ENCODE measurements at places on chromosomes 11 and 22.
A peak's percentile ranks its signal among the peaks of the same experiment; 100 is the strongest.

GRCh38 chr11:134945993-134946392 is 534.0 kb upstream of the B3GAT1 start:
- DNase-seq, result no peak

GRCh38 chr11:47464483-47464882 is 15.5 kb upstream of the RAPSN start:
- DNase-seq, result no peak

DNA sequence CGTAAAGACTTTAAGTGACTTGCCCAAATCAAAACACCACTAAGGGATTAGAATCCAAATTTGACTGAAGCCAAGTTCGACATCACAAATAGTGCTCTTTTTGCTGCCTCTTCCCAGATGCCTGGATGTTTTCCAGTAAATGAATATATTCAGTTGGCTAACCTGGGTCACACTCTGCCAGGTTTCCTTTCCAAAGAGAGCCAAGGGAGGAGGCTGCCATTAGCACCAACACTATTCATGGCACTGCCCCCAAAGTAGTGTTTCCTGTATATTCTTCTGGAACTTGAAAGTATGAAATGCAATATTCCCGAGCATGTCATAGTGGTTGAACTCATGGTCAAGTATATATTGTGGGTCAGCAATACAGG is 219.3 kb upstream of the UBASH3B start:
- no peak for DNase-seq

- DNase-seq, result no peak
These were observed 6.0 kb downstream of the CFL1 start for GRCh38 chr11:65851811-65852507.

DNA sequence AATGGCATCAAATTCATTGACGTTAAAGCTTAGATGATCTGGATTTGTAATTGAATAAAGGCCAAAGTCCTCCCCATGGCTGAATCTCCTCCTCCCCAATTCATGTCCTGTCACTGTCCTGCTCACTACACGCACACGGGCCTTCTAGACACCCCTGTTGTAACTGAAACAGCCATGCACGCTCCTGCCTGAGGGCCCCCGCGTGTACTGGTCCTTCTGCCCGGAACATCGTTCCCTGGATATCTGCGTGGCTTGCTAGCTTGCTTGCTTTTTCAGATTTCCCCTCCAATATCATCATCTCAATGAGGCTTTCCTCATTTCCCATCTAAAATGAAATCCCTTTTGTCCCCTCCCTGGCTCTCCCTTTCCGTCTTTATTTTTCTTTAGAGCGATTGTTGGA is 15.3 kb downstream of the PKNOX2 start:
- DNase-seq, result no peak

GRCh38 chr11:121282386-121282785 is 10.2 kb upstream of the SC5D start:
- no peak for DNase-seq

DNA sequence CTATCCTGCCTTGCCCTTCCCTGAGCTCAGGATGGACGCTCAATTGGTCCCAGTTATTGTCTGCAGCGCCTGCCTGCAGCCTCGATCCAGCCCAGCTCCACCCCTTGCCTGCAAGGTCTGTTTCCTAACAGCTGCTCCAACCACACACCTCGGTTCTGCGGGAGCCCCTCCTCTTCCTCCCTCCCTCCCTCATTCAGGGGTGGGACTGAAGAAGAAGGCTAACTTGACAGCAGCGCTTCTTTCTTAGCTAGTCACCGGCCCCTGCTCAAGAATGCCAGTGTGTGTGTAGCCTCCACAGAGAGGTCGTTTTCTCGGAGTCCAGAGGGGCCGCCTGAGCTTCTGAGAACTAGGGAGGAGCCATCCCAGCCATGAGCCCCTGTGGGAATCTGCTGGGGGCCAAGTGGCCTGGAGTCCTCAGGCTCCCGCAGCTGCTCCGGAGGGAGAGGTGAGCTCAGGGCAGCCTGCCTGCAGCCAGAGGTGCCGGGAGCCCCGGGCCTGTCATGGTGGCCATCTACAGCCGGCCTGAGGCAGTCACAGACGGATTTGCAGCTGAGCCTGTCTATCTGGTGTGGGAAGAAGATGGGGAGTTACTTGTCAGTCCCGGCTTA is 36.1 kb downstream of the LIMK2 start:
- no peak for DNase-seq

DNA sequence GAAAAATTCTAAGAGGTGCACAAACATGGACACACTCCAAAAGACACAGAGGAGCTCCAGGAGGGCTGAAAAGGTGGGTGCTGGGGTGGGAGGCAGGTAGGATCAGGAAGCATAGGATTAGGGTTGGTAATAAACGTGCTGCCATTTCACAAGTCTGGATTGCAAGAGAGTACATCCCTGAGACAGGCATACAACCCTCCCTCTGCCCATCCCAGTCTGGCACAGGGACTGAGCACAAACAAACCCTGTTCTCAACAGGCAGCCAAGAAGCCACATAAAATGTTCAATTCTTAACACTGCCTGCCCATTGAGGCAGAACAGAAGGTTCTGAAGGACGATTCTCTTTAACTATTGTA is 18.5 kb downstream of the SLC35F2 start:
- DNase-seq, result no peak

GRCh38 chr11:128928400-128928799 is 14.3 kb downstream of the TP53AIP1 start:
- no peak for DNase-seq

DNA sequence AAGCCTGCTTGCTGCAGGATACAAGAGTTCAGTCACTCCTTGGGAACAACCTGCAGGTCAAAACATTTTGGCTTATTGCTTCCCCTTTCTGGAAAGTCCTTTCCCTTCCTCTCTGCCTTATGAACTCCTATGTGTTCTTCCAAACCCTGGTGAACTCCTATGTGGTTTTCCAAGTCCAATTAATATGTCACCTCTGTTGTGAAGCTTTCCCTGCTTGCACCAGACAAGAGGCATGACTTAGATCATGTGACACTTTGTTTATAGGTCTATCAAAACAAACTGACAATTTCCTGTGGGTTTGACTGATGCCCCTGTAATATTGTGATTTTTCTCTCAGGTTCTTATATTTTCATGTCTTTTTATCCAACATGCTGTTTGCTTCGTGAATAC is 64.2 kb downstream of the ENDOD1 start:
- no peak for DNase-seq

DNA sequence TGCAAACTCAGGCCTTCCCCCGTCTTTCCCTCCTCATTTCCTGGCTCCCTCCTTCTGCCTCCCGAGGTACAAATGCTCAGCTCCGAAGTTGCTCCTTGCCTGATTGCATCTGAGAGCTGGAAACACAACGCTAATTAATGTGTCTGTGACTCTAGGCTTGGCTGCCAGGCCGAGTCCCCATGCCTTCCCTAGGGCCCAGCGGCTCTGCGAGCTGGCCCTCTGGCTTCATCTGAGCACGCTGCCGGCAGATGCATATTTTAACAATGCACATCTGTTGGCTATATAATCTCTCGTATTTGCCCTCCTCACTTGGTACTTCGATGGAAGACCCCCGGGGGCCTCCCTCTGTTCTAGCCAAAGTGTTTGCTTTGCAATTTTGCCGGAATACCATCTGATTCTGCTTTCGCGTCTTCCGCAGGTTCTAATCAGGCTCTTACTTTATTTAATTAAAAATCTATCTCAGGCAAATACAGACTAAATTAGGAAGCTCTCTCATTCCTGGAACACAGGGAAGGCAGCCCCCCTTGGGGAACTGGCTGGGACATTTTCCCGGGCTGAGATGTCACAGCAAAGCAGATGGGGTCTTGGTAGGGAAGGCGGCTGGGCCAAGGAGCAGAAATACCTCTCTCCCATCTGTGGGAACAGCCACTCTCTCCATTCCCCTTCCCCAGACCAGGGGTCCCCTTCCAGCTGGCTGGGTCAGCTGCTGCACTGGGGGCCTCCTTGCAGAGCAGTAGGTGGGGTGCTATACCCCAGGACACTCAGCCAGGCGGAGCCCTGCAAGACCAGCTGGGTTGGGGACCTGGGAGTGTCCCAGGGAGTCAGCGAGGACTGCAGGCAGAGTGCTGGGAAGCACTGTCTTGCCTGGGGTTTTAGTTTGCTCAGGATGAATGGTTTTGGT is 162.8 kb downstream of the ST3GAL4 start:
- DNase-seq, result no peak

DNA sequence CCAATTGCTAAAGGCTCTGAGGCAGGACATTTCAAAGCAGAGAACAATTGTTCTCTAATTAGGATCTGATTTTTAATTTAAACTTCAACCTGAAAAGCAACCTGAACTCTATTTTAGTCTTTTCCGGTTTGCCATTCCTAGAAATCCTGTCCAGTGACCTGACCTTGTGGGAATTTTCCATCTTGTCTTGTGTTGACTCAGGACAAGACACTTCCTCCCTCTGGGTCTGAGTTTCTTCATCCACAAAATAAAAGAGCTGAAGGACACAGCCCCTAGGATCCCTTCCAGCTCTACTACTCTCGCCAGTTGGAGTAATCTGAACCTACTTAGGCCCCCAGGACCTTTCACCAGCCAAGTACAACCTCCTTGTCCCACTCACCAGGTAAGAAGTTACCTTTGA is 66.5 kb upstream of the POU2AF1 start:
- no peak for DNase-seq

- DNase-seq, result no peak
These were observed 28.2 kb downstream of the CARD18 start for GRCh38 chr11:105111145-105111944.

- peak; percentile 83 for DNase-seq
These were observed 1.3 kb upstream of the HDAC10 start for GRCh38 chr22:50252082-50253045.

GRCh38 chr22:30829901-30830550 is 135.4 kb downstream of the OSBP2 start:
- DNase-seq, result no peak

Data from SHP77 (cell line).